Foreskin keratinocyte (primary cell): ENCODE measurements at places on chromosomes 1 and 21.
A peak's percentile ranks its signal among the peaks of the same experiment; 100 is the strongest.

- no peak for DNase-seq
These were observed 114.3 kb downstream of the GDAP2 start for GRCh38 chr1:117814856-117815797.

GRCh38 chr21:45767071-45768006 is 123.8 kb downstream of the PCBP3 start:
- DNase-seq: no peak

GRCh38 chr1:107327446-107327845 is 186.6 kb downstream of the NTNG1 start:
- DNase-seq: peak; percentile 41

DNA sequence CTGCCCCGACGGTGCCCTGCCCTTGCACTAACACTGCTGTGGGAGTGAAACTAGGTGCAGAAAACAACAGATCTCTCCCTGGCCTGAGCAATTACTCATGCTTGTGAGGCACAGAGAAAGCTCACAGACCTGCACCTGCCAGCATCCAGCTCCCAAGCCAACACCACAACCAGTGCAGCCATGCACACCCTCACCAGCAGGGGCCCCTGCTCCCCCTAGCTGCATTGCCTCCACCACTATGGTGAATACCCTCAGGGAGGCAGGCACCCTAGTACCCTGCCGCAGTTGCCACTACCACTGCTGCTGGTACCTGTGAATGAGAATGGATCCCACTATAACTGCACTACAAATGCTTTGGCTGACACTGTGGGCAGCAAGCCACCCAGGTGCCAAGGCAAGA is 7.1 kb upstream of the DIRAS3 start:
- DNase-seq: no peak
